ENCODE measurements at places on chromosomes 12 and 14.

GRCh38 chr12:46933947-46934346 lies 108.2 kb upstream of the SLC38A4 start:
- DNase-seq: peak; percentile 32

GRCh38 chr12:52672321-52672933 lies 7.8 kb downstream of the KRT1 start:
- no peak for DNase-seq

DNA sequence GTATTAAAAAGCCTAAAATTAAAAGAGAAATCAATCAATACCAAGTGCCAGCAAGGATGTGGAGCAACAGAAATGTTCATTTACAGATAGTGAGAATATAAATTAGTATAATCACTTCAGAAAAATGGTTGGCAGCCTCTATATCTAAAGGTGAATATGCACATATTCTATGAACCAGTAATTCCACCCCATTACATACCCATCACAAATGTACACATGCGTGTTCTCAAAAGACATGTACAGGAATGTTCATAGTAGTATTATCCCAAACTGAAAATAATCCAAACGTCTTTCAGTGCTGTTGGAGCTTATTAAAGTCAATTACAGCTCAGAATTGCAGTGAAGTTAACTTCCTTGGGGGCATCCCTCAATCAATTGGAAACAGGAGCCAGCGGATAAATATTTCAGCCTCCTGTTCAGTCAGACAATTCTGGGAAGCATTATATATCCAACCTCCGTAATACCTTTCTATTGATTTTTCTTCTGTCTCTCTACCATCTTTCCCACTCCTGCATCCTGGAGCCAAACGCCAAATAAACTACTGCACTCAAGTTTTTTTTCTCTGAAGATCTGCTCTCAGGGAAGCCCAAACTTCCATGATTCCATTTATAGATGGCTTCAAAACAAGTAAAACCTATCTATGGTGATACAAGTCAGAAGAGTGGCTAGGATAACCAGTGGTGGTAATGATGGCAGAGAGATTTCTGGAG lies 45.0 kb upstream of the OR5AU1 start:
- DNase-seq: no peak

DNA sequence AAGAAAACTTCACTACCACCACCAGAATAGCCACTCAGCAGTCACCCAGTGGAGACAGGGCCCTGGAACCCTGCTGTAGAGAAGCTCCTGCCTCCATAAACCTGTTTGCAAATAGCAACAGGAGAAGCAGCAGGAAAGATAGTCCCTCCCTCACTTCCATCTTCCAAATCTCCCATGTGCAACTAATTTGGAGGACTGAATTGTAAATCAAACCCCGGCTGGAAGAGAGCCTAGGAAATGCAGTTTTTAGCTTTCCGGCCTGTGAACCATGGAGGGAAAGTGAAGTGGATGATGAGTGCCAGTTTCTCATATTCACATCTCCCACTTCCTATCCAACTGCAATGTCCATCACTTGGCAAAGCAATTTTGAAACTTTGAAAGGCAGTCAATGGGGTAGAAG lies 167.2 kb upstream of the FRMD6 start:
- no peak for DNase-seq

GRCh38 chr14:91947475-91948184 lies at the start of gene FBLN5:
FBLN5 (minus strand) TSS chr14:91947694; CDS start chr14:91947229, 465 bp downstream.
- DNase-seq: no peak

GRCh38 chr12:89225808-89226411 lies 126.4 kb downstream of the DUSP6 start:
- peak; percentile 83 for DNase-seq
